Suppressor macrophage (primary cell): ENCODE measurements at places on chromosomes 6 and 20.

DNA sequence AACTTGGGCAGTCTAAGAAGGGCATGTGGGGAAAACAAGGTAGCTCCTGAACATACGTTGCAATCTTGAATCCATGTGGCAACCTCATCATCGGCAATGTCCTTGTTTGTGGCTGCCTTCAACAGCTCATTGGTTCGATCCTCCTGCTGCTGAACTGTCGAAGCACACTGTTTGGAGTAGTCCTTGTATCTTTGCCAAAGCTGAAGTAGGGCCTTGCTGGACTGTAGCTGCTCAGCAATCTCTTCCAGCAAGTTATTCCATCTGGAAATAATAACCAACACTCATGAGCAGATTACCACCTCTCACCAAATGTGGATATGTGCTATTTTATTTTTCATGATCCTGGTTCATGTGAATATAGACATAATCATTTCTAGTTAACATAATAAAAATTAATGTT lies 413.3 kb downstream of the ESR1 start:
- no peak for DNase-seq

DNA sequence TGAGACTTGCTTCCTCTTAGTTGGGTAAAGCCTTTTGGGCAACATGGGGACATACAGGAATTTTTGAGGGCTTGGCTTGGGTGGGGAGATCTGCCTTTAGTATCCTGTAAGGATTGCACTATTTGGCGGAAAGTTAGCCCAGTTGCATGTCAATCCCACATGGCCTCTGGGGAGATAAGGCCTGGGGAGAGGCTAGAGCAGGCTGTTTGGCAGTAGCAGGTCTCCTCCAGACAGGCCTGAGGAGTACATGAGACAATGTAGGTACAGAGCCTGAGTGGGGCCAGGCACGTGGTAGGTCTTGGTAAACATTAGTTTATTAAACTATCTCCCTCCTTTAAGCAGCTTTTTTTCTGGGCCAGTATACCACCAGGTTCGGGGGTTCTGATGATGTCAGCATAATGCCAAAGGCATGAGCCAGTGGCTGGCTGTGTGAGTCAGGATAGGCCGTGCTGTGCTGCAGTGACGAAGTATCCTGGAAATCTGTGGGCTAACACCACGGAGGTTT lies 147.9 kb downstream of the VEGFA start:
- peak; percentile 24 for DNase-seq

DNA sequence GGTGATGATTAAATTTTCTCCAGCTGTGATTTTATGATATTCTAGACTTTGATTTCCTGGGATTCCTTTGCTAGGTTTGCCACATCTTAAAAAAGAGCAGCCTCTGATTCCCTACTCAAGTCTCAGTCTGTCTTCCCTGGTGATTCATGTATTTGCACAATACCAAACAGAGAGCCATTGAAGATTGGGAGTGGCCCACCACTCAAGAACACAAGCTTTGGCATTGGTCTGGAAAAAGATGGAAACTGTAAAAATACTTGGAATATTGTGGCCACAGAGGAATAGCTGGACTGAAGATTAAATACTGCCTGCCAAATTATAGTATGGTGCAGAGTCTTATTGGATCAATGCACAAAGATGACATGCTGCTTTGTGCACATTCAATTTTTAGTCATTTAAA lies 32.9 kb downstream of the PTCHD4 start:
- DNase-seq: no peak

DNA sequence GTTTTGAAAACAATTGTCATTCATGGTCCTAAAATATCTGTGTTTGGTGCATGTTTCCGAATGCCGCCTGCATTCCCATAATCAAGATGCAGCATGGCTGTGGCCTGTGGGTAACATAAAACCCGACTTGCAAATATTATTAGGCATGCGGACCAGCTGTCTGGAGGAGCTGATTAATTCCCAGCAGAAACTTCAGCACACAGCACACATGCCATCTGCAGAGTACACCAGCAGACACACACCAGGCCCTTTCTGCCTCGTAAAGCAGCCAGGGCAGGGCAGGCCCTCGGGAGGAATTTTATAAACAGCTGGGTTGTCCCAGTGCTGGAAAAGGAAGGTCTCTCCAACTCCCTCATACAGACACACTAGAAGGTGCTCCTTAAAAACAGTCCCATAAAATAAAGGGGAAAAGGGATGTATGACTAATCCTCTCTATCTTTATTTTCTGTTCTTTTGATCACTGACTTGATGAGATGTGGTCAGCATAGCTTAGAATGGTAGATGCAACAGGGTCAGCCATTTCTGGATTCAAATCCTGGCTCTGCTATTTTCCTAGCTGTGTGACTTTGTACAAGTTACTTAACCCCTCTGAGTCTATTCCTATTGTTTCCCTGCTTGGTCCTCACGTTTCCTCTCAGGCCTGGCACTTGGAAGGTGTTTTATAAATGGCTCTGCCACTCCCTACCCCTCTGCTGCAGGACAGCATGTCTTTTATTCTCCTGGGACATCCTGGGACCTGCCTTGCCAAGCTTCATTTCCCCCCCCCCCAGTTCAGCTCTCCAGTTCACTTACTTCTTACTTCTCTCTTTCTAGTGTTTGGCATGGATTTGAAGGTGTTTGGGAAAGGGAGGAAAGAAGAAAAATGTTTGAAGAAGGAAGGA lies 85.9 kb upstream of the TRAF3IP2 start:
- no peak for DNase-seq

- DNase-seq: no peak
These were observed 265.0 kb downstream of the CDC5L start for GRCh38 chr6:44652547-44652946.

DNA sequence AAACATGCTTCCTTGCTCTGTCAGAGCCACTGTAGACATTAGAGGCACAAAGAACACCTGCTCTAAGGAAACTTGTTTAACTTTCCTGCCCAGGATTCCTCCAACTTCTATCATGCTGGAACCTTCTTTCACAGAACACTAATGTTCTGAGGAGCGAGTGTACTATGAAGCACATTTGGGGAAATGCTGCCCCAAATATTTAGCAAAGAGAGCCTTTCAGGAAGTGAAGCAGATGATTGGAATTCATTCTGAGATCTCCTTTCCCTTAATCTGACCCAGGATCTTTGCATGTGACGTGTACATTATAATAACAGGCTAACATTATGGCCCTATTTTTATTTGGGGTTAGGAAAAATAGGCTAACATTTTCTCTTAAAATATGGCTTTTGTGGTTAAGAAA lies 21.0 kb upstream of the FYN start:
- DNase-seq: no peak

- no peak for DNase-seq
These were observed 19.1 kb downstream of the FBXL4 start for GRCh38 chr6:98928688-98929087.

DNA sequence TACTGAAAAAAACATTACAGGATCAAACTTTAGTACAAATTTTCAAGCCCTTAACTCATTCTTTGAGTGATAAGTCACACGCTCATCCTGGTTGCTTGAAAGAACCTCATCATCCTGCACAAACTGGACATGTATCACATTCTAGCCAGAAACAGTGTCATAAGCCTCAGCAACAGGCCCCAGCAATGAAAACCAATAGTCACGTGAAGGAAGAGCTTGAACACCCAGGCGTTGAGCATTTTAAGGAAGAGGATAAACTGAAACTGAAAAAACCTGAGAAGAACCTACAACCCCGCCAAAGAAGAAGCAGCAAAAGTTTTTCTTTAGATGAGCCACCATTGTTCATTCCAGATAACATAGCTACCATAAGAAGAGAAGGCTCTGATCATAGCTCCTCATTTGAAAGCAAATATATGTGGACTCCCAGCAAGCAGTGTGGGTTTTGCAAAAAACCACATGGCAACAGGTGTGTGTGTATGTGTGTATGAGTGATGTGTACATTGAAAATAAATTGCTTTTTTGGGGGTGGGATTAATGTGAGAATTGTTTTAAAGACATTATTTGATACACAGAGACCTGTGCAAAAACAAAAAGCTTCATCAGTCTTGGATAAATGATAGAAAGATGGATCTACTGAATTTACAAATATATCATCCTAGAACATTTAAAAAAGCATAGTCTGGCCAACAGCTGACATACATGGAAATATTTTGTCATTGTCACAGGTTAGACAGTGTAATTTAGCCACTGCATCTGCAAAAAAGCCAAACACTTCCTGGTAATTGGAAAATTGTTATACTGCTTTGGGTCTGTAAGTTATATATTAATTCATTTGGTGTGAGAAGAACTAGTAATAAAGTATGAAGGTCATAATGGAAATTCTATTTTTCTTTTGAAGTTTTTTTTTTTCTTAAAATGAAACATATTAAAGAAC lies 50.1 kb downstream of the PHF3 start:
- DNase-seq: peak; percentile 62

- no peak for DNase-seq
These were observed 180.6 kb upstream of the HTR1E start for GRCh38 chr6:86756640-86757229.

GRCh38 chr6:131331873-131332781 lies 196.9 kb downstream of the AKAP7 start:
- DNase-seq: no peak

DNA sequence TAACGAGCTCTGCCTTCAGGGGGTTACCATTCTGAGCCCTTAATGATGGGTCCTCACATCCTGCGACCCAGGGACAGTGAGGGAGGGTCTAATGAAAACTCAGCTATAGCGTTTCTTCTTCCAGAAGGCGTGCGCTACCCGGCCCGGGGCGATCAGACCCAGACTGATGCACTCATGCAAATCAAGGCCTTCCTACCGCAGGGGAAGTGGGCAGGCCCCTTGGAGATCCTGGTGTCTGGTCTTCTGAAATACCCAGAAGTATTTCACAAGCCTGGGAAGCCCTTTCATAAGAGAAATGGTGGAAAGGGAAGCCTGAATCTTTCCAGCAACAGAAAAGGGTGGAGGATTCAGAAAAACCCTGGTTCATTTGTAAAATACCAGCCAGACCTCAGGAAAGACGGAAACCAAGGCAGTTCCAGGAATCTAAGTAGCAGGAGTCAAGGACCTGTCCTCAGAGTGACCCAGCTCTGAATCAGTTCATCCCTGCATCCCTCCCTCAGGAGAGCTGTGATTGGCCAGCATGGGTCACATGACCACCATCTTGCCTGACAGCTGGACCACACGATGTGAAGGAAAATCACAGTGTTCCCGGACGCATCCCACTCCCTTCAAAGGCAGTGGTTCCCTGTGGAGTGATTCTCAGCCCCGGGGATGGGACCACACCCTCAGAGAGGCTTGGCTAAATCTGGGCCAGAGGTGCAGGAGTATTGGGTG lies 12.7 kb downstream of the BFSP1 start:
- DNase-seq: peak; percentile 55

DNA sequence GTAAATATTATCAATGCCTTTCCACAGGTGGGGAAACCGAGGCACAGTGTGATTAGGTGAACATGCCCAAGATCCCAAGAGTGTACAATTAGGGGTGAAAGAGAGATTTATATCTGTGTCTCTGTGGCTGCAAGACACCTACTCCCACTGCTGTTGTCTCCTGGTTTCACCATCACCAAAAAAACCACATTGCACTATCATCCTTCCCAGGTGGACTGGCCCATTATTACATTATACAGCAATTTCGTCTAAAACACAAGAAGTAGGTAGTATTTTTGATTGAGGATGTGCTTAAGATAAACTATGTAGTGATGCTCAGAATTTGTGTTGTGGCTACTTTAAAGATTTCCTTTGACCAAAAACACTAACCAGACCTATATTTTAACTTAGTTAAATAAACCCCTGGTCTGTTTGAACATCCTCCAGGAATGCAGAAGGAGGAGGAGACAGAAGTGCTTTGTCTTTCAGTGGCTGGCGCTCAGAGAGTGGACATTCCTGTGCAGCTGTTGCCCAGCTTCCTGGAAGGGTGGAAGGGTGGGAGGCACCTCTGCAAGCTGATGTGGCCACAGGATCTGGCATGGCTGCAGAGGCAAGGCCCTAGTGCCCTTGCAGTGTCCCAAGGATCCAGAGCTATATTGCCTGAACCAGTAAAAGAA lies 23.8 kb downstream of the DCBLD1 start:
- DNase-seq: no peak

GRCh38 chr6:53513056-53513455 lies 31.8 kb downstream of the GCLC start:
- no peak for DNase-seq

DNA sequence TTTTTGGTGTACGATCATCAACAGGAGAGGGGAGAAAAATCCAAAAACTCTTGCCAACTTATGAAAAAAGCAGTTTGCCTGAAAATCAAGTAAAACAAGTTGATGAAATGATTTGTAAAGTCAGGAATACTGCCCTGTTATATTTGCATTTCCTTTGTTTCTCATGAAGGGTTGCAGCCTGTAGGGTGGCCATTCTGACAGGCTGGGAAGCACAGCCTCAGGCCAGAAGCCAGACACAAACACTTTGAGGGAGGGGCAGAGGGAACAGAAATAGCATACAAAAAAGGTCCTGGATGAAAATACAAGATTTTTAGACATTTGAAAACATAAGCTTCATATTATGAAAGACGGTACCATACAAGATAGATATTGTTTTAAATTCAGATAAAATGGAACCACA lies 109.8 kb downstream of the DTNBP1 start:
- DNase-seq: no peak

GRCh38 chr6:105587349-105588122 lies 184.7 kb upstream of the PREP start:
- DNase-seq: no peak

DNA sequence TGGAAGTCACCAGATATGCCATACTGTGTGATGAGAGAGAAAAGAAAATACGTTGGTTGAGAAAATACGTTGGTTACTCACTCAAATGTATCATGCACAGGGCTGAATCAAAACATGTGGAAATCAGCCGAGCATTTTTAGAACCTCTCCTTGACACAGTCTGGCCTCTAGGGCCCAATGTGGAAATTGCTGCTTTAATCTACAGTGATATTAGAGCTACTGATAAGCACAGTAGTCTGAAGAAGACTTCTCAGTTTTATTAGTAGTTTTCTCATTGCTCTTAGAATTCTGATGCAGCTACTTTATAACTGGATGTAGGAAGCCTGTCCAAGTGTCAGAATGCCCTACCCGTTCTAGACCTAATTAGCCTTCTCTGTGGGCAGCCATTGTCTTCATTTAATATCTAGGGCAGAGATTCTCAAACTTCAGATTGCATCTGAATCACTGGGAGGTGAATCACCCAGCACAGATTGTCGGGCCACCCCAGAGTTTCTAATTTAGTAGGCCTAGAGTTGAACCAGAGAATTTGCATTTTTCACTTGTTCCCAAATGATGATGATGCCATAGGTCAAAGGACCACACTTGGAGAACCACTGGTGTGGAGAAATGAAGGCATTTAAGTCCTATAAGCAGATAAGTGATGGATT lies 229.1 kb downstream of the PLCB1 start:
- DNase-seq: peak; percentile 21

DNA sequence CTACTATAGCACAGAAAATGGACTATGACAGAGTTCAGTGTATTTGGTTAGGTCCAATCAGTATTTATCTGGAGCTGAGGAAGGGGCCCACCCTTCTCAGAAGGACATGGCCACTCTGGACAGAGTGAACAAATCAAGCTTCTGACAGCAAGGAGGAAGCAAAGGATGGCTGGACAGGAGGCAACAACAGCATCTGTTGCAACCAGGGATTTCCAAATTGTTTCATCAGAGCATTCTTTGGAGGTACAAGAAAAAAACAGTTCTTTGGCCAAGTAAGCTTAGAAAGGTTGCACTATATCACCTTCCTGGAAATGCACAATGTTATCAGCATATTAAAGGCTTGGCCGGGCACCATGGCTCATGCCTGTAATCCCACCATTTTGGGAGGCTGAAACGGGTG lies 118.7 kb upstream of the SLC22A16 start:
- no peak for DNase-seq
